AML-193 (cell line): ENCODE measurements at places on chromosomes 7 and 10.

GRCh38 chr7:107933386-107934013 lies 42.5 kb downstream of the DLD start:
- no peak for DNase-seq

DNA sequence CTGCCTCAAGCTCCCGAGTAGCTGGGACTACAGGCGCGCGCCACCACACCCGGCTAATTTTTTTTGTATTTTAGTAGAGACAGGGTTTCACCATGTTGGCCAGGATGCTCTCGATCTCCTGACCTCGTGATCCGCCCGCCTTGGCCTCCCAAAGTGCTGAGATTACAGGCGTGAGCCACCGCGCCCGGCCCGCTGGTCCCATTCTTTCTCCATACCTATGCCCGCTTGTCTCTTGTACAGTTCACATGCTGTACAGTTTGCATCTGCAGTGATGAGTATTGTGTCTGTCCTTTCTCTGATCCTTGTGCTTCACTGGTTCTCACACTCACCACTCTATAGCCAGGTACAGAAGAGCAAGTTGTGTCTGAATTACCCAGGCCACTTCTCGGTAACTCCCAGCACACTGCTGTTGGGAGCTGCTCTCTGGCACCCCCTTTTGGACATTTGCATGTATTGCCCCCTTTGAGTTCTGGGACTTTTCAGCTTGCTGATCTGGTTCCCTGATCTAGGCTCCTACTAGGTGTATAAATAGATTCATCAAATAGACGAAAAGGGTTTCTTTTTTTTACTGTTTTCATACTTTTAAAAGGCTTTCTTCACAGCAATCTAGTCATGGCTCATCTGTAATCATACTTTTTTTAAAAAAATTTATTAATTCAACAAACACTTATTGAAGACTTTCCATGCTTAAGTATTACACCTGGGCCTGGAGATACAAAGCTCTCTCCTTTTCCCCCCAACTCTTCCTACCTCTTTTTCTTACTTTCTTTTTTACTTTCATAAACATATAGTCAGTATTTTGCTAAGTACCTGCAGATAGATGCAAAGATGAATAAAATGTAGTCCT lies 53.5 kb downstream of the AOAH start:
- DNase-seq, result peak; percentile 75

DNA sequence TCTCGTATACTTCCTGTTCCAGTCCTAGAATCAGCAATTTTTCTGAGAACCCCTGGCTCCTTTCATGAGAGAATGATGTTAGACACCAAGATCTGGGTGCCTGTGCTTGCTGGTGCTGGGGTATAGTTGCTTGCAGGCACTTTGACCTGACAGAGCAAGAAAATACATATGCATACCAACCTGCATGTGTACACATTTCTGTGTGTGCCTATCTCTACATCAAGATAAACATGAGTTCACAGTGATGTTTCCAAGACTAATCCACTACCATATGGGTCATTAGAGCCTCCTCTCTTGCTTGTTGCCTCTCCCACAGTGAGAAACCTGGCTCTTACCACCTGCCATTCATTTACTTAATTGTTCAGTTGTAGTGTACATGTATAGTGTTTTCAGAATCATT lies 229.1 kb upstream of the IGFBP3 start:
- no peak for DNase-seq

- DNase-seq, result peak; percentile 3
These were observed 17.9 kb upstream of the CLEC2L start for GRCh38 chr7:139505563-139505962.

DNA sequence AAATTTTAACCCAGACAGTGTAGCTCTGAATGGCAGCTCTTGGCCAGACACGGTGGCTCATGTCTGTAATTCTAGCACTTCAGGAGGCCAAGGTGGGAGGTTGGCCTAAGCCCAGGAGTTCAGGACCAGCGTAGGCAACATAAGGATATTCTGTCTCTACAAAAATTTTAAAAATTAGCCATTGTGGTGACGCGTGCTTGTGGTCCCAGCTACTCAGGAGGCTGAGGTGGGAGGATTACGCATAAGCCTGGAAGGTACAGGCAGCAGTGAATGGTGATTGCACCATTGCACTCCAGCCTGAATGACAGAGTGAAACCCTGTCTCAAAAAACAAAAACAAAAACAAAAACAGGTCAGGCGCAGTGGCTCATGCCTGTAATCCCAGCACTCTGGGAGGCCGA lies 50.0 kb downstream of the SUFU start:
- no peak for DNase-seq

DNA sequence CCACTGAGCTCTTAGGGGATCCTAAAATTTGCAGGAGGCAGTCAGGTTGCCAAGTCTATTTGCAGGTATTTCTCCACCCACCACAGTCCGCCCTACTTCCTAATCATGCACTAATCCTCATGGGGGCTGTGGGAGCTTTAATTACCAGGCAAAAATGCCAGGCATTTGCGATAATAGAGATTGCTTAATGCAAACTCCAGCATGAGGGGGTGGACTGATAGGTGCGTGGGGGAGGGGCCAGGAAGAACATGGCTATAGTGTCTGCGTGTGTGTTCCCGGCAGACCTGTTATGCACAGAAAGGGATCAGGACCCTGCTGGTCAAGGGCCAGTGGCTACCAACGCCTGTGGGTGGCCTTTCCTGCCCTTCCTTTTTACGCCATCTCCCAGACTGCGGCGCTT lies 15.6 kb upstream of the AQP1 start:
- DNase-seq, result no peak

- no peak for DNase-seq
These were observed 47.2 kb downstream of the EXOC4 start for GRCh38 chr7:133300088-133300487.

- DNase-seq, result no peak
These were observed 191.1 kb downstream of the ZMYND11 start for GRCh38 chr10:326350-326749.

GRCh38 chr10:110426294-110427181 lies 71.2 kb upstream of the DUSP5 start:
- no peak for DNase-seq

DNA sequence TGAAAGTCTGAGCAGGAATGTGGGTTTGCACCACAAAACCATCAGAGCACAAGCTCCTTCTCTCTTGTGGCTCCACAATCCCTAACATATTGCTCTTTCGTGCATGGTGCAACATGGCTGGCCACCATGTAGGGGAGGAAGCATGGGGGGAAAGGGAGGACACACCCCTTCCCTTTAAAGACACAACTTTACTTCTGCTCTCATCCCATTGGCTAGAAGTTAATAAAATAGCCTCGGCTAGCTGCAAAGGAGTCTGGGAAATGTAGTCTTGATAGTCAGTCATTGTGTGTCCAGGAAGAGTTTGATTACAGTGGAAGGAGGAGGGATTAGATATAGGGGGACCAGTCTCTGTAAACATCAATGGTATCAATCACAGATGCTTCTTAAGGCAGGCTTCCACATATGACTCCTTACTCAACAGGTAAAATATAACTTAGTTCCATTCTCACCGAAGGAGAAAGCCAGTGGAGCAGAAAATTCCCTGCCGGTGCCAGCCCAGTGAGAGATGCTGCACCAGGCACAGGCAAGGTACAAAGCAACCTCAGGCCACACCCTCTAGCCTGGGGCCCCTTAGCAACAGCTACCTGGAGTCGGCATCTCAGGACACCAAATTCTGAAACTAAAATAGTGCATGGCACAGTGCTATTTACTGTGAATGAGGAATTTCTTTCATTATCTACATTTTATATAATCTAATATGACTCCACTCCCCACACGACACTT lies 124.7 kb upstream of the CTBP2 start:
- no peak for DNase-seq

DNA sequence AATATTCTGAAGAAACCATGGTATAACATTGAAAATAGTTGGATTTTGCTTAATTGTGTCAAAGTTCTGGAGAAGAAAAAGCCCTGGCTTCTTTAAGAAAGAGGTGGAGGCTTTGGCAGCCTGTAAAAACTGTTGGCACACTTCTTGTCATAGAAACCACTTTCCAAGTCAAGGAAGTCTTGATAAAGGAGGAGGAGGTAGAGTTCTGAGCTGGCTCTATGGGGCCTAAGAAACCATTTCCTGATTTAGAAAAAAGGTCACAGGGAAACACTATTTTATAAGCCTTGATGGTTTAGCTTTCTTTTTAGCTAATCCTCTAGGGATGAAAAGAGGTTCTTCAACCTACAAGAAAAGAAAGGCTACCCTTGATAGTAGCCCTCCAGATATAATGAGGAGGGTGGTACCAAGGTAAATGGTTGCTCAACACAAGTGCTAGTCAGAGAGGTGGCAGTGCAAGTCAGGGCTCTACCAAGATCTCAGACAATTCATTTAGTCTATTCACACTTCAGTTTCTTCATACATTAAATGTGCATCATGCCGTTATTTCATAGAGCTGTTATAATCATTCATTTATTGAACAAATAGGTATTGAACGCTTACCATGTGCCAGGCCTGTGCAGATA lies 346.9 kb downstream of the RNLS start:
- no peak for DNase-seq

- DNase-seq, result no peak
These were observed 5.3 kb downstream of the MCMBP start for GRCh38 chr10:119867317-119867716.

DNA sequence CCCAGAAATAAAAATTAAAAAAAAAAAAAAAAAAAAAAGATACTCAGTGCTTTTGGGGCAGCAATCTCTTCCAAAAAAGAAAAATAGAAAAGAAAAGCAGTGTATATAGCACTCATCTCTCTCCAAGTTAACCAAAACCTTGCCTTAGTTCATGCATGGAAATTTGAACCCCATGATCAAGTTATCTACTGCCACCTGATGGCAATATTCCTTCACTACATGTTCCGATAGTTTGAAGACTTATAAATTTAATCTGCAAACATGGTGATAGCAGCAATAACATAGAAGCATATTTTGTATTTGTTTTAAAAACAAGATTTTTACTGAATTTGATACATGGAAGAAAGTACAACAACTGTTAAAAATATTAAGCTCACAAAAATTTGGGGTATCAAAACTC lies 48.6 kb upstream of the SLIT1 start:
- DNase-seq, result peak; percentile 57

GRCh38 chr10:116000151-116000842 lies 272.7 kb downstream of the GFRA1 start:
- DNase-seq, result no peak

GRCh38 chr10:10589540-10590303 lies 427.9 kb upstream of the CELF2 start:
- no peak for DNase-seq

DNA sequence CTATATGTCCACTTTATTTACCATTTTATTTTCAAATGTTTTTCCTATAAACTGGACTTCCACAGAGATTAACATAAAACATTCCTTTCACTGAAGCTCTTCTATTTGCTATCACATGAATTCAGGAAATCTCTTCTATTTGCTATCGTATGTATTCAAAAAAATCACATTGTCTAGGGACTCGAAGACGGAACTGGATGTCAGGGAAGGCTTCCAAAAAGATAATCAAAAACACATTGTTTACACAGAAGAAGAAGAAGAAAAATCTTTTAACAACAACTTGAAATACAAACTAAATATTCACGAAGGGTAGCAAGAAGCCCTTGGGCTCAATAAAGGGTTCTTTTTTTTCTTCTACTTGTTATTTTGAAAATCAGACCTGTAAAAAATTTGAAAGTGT lies 426.1 kb upstream of the LRRN3 start:
- no peak for DNase-seq

GRCh38 chr7:70778585-70778984 lies 353.4 kb upstream of the GALNT17 start:
- no peak for DNase-seq

- no peak for DNase-seq
These were observed 17.2 kb upstream of the FGFR2 start for GRCh38 chr10:121615435-121615793.

DNA sequence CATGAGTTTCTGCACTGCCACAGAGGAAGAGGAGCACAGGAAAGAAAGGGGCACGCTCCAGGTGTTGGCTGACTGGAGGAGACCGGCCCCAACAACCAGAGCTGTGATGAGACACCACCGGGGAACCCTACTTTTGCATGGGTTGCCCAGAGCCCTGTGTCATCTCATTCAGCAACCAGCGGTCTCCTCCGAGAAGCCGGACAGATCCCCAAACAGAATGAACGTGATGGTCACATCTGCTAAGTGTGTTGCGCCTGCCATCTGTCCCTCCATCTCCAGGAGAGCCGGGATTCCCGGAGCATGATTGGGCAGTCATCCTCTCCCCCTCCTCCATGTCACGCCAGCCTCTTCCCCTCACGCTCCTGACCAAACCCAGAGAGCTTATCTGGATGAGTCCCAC lies 22.9 kb downstream of the PARP12 start:
- DNase-seq, result no peak

DNA sequence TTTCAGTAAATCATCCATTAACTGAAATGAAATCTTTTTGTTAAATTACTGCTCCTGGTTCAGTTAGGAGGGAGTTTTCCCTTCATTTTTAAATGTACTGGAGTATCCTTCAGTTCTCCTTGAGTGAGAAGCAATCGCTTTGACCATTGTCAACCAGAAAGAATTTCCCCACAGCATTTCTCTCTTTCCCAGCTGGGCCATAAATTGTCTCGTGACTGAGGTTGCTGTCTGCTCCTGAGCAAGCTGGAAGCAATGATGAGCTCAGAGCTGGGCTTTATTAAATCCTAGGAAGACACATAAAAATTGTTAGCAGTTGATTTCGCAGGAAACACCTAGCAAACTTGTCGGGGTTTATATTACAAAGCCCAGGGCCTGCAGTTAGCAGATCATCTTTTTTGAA lies 102.0 kb upstream of the INSYN2A start:
- no peak for DNase-seq

DNA sequence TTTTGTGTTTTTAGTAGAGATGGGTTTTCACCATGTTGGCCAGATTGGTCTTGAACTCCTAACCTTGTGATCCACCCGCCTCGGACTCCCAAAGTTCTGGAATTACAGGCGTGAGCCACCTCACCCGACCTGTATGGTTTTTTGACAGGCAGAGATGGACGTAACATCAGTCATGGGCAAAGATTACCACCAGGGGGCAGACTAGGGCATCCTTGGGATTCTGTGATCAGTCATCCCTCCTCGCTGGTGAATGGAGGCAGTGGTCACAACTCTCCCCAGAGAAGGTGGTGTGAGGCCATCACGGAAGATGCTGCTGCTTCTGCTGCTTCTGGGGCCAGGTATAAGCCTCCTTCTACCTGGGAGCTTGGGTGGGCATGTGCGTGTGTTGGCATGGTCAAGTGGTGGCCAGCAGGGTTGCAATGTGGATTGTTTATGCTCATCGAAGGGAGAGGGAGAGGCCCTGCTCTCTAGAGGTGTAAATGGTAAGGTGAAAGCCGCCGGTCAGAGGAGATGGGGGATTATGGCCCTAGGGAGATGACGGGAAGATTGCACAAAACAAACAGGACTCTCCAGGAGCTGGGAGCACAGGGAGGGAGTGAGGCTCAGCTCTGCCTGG lies 122.7 kb upstream of the PRSS1 start:
- peak; percentile 21 for DNase-seq

GRCh38 chr10:104350127-104350635 lies 3.5 kb upstream of the CFAP58 start:
- DNase-seq, result peak; percentile 69

- DNase-seq, result no peak
These were observed 164.6 kb downstream of the PKD1L1 start for GRCh38 chr7:47783456-47784223.
